NK-92 treated with Interleukin-12 subunit alpha and Interleukin-12 subunit beta, amount 100 ng/mL, for 24 hours (cell line): ENCODE measurements at places on chromosomes 6 and 20.

DNA sequence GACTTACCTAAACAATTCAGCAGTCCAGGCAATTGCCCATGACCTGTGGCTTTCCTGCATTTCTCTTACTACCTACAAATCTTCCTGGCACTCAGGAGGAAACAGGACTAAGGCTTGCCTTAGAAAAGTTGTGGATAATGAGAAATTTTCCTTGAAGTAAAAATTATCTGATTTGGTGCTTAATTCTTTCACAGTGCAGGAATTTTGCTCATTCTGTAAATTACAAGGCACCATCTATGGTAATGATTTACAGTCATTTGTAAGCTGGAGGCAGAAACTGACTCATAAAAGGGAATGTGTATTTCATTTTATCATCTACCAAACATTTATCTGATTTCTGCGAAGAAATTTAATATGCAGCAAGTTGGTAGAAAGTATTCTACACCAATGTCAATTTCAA lies 211.5 kb upstream of the FKBP1C start:
- DNase-seq = no peak

- DNase-seq = no peak
Observed at GRCh38 chr6:36053878-36054277, 26.3 kb downstream of the MAPK14 start.

- no peak for DNase-seq
Observed at GRCh38 chr6:167146977-167147376, 10.8 kb downstream of the GPR31 start.

- DNase-seq = no peak
Observed at GRCh38 chr20:36908603-36909002, 32.7 kb downstream of the TLDC2 start.

- no peak for DNase-seq
Observed at GRCh38 chr6:39396854-39397253, 74.4 kb upstream of the KCNK16 start.

DNA sequence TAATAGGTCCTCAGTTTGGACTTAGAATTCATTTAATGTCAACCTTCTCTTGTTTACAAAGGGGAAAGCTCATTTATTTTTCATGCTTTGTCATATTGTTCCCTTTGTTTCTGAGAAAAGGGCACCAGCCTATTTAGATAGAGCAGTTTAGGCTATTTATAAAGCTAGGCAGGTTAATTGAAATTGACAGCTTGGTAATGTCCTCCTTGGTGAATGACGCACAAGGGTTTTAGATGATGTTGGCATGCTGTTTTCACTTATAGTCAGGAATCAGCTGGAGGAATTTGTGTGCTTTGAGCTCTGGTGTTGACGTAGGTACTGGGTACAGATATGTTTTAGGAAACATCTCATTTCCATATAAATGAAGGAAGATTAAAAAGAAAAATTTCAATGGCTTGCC lies 45.2 kb downstream of the BCKDHB start:
- no peak for DNase-seq

DNA sequence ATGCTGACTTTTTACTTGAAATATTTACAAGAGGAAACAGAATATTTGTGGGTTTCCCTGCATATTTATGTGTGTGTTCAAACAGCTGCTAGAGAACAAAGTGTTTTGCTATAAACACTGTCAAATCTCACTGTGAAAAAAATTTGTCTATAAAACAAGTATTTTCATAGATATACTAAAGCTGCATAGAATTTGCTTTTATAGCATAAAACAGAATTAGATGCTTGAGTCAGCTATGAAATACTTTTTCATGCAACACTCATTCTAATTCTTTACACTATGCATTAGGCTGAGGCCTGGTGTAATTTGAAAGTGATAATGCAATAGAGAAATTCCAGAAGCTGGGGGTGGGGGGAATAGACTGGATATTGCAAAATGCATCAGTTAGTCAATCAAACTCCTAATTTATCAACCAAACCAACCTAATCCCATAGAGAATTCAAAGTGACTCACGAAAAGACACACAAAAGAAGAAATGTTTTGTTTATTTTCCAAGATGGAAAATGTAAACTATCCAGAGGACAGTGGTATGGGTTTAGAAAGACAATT lies 148.2 kb downstream of the LAMA2 start:
- no peak for DNase-seq

DNA sequence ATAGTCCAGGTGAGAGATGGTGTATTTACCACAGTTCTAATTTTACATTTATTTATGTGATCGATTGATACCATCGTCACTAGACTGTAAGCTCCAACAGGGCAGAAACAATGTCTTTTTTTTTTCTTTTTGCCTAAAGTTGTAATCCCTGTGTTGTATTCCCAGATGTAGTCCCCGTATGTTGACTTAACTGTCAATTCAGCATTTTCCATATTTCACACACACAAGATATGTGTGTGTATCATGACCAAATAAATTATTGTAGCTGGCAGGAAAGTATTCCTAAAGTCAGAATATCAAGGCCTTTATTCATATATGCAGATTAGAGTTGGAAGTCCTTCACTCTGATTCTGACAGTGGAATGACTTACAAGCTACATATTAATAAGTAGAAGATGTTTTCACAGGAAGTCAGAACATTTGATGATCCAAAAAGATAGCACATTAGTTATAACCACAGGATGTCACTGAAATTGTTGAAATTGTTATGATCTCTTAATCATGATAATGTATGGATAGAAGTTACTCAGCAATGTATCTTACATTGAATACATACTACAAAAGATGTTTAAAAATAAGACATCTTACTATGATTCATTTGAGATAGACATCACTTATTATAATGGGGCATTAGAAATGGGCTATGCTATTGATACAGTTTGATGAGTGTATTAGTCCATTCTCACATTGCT lies 10.6 kb downstream of the RNF182 start:
- no peak for DNase-seq

GRCh38 chr6:10550764-10551163 lies 29.6 kb downstream of the GCNT2 start:
- DNase-seq = no peak

DNA sequence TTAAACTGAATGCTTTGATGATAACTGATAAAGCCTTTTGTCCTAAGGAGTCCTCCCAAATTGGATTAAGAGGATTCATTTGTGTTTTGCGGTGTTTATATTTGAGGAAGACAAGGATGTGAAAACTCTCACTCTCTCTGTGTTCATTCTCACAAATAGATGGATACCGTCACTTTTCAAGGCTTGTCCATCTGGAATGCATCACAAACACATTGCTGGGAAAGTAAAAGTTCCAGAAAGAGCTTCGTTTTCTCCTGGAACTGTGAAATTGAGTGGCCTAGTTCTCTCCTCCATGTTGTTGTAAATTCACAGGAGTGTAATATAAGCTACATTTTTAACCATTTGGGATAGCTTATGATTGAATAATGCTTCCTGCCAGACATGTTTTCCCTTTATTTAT lies 581.6 kb upstream of the FLRT3 start:
- DNase-seq = no peak

DNA sequence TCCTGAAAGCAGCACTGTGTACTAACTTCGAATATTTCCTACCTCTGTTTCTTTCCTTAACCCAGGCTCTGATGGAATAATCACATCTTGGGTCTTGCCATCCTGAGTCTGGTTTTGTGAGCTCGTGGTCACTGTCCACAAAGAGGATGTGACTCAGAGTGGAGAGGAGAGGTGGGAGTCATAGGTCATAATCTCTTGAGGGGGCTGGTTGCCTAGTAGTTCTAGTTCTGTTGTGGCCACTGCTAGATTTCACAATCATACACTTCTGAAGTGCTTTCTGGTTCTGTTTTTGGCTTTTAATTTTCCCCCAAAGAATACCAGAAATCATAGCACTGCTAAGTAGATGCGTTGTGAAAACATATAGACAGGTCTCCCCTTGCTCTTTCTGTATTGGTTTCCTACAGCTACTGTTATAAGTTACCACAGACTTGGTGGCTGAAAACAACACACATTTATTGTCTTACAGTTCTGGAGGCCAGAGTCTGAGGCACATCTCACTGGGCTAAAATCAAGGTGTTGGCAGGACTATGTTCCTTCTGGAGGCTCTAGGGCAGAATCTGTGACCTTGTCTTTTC lies 102.8 kb downstream of the NRSN1 start:
- peak; percentile 58 for DNase-seq

GRCh38 chr20:1331801-1332453 lies 3.0 kb upstream of the SDCBP2 start:
- DNase-seq = no peak

DNA sequence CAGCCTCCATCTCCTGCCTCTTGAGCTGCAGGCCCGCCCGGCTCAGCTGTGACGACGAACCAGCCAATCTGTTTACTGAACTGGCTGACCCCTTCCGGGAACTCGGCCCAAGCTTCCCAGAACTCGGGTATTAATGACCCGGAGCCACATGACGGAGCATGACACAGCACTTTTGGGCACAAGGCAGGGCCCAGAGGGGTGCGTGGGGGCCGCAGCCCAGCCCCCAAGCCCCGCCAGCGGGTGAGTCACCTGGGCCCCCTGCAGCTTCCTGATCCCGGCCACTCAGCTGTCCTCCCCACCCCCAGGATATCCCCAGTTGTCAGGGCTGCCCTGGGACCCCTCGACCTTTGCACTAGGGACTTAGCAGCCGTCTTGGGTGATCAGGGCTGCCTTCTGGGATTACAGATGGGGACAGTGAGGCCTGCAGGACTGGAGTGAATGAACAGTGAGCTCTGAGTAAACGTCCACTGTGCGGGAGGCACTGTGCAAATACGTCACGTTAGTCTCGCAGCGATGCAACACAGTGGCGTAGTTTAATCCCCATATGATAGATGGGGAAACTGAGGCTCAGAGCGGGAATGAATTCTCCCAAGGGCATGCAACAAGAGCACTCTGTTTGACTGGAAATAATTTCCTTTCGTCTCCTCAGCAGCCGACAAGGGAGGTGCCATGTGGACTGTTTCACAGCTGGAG lies 102.1 kb downstream of the CEBPB start:
- peak; percentile 93 for DNase-seq

DNA sequence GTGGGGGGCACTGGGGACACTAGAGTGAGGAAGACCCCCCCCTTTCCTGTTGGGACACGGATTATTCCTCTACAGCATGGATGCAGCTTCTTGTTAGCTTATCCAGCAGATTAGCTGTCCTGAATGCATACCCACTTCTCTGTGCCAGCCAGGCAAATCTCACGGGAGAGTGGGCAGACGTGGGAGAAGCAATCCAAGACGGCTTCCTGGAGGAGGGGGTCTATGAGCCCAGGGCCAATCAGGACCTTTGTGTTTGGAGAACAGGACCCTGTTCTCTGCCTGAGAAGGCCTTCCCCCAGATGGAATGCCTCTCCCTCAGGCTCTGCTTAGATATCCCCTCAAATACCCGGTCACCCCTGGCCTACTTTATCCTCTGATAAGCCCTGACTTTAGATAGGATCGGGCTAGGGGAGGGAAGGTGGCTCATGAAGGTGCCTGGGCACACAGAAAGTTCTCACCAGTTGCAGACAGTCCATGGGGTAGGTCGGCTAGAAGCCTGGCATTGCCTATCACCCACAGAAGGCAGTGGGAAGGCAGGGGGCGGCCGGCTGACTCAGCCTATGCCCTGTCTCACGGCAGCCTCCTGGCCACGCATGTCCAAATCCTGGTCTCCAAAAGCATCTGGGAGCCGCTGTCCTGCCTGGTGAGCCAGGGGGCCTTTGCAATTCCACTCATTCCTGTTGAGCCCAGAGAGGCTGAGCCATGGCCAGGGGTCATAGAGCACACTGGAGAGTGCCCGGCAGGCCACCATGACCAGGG lies 34.7 kb downstream of the SUN5 start:
- no peak for DNase-seq

DNA sequence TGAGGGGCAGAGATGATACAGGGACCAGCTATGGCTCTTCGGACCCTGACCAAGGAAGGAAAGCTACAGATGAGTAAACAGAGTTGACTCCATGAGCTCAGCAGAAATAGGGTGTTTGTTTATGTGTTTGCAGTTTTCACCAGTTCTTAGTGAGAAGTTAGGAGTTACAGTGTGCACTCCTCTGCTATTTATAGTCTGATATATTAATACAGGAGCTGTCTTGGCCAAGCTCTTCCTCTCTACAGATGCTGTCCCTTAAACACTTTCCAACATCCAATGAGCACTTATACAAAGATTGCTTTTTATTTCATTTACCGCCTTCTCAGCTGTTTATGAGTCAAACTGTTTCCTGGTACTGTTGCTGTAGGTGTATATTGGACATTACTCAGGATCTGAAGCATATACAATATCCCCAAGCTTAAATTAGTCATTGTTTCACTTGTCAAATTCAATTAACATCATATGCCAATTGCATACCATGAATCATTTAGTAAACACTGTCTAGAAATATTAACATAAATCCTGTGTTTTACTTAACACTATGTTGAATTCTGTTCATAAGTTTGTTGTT lies 618.0 kb downstream of the PRKN start:
- no peak for DNase-seq

- DNase-seq = no peak
Observed at GRCh38 chr6:134447423-134447822, 129.5 kb upstream of the SGK1 start.

DNA sequence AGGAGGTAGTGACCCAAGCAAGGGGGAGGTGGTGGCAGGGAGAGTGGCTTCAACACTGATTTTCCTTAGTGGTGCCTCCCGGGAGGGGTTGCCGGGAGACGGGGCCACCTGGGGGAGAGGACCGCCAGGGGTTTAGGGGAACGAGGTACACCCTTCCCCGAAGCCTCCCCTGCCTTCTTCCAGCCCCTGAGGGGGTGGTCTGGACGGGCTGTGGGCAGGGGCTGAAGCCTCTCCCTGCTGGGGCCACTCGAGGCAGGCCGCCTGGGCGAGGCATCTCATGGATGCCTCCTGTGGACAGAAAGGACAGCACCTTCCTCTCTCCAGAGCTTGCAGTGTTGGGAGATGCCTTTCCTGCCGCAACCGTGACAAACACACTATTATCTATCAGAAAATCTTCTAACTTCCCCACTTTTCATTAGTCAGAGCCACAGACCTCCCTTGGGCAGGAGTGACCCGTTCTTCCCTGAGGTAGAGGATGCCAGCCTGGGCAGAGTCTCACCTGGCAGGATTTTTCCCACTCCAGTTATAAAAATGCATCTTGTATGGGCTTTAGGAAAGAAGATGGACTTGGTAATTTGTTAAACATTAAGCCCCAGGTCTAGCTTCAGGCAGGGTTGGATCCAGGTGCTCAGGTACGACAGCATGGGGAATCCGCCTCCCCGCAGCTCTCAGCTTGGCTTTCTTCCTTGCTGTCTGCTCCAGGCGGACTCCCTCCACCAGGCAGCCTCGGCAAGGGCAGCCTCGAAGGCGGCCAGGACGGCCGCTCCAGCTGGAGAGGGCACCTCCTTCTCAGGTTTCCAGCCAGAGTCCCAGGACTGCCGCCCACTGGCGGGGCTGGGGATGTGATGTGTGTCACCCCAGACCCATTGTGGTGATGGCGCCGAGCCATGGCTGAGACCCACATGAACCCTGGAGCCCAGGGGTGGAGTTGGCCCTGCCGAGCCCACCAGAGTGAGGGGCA lies 11.0 kb downstream of the HRH3 start:
- no peak for DNase-seq
